ENCODE measurements at places on chromosomes 13 and 19. TPM values are rescaled to one million over a fixed set of nuclear protein-coding genes. Genes with fewer than 3 reads are reported as not detected.

DNA sequence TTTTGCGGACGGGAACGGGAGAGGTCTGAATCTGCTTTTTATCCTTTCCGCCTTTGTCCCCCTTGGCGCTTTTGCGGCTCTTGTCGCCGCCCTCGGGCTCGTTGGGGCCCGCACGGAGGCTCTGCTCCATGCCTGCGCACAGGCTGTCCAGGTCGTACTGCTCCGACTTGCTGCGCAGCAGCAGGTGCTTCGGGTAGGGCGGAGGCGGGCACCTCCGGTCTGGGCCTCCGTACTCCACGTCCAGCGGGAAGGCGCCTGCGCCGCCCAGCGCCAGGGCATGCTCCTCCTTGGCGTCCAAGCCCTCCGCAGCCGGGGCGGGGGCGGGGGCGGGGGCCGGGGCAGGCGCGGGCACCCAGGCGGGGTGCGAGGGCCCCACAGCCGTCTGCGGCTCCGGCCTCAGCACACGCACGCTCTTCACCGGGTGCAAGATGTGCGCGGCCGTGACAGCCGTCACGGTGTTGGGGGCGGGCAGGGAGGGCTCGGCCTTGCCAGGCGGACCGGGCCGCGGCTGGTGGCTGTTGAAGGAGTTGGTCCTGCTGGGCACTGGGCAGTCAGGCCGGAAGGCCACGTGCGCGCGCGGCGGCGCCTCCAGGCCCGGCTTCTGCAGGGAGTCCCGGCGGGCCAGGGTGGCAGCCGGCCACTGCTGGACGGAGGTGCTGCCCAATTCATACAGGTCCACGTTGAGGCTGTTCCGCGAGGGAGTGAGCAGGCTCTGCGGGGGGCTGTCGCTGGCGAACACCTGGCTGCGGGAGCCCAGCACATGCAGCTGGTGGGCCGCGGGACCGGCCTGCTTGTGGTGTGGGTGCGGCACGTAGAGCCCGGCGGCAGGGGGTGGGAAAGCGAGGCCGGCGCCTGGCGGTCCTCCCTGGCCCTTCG is 73.1 kb downstream of the LATS2 start:
- no peaks in the 10 kb centered on the region for H3K27me3 ChIP-seq
- H3K4me1 ChIP-seq = no peaks in the 10 kb centered on the region
- no peak overlapping the region for H3K27ac ChIP-seq
- peaks cover 17% of the 10 kb centered on the region for H3K36me3 ChIP-seq

DNA sequence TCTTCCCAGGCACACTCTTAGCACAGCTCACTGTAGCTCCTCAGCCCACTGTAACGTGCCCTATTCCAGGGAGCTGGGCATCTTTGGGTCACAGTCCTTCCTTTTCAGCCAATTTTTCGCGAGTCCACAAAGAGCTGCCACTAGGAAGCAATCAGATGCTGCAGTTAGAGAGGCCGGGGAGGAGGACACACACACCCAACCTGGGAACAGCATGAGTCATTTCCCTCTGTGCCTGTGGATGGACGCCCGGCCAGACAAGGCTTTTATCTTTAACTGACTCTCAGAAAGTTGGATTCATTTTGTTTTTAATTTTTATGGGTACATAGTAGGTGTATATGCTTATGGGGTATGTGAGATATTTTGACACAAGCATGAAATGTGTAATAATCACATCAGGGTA is 918.6 kb downstream of the UQCRFS1 start:
- no peak overlapping the region for H3K27ac ChIP-seq
- no peaks in the 10 kb centered on the region for H3K36me3 ChIP-seq
- DNase-seq = peak; percentile 55
- peaks cover 30% of the 10 kb centered on the region for H3K4me1 ChIP-seq

DNA sequence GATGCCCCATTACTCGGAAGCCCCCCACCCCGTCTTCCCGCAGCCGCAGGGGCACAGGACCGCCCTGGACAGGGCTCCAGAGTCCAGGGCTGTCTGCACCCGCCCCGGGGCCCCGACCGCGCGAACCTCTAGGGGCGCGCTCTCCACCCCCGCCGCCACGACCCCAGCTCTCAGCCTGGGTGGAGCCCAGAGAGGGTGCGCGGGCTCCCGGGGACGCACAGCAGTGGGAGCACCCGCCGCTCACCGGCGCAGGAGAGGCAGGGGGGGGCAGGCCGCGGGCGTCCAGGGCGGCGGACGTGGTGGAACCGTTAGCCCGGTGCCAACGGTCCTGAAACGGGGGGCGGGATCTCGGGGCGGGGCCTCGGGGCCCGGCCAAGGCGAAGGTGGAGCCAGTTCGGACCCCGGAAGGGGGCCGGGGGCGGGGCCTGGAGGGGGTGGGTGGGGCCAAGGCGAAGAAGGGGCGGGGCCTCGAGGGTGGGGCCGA is at the start of gene ATP8B3:
TSS of gene ATP8B3 (minus strand) at position 335 of the 484 bp plus-strand sequence. CDS start 540 bp downstream, outside the sequence.
- H3K4me1 ChIP-seq = no peaks in the 10 kb centered on the region
- peaks cover 6% of the 10 kb centered on the region for H3K36me3 ChIP-seq
- no peak for DNase-seq
- H3K27me3 ChIP-seq = no peaks in the 10 kb centered on the region
- H3K27ac ChIP-seq = no peak within 1 kb of the TSS

DNA sequence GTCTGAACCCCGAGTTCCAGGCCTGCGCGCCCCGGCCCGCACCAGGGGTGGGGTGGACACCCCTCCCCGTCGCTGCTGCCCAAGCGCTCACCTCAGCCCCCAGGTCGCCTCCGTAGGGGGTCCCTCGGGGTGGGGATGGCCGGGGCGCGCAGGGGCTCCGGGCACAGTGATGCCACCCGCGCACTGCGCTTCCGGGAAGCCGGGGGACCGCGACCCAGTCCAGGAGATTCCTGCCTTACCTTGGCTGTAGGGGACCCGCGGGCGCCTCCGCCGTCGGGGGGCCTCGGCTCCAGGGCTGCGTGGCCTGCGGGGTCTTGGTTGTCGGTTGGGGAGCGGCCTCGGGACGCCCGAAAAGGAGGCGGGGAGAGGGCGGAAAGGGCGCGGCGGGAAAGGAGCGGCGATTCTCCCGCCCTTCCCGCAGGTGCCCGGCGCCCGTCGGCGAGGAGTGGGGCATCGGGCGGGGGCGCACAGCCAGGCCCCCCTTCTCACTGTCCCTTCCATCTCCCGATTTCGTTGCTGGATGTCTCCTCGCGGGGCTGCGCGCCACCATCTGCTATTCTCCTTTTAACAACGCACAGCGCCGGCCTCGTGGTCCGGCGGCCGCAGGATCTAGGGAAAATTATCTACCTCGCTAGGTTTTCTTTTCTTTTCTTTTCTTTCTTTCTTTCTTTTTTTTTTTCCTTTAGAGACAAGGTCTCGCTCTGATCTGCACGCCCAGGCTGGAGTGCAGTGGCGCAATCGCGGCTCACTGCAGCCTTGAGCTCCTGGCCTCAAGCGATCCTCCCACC is at the start of gene KEAP1:
TSS of gene KEAP1 (minus strand) at position 355 of the 788 bp plus-strand sequence. CDS start 3,323 bp downstream, outside the sequence.
- H3K4me3 ChIP-seq = peak within 1 kb of the TSS; percentile 85
- H3K36me3 ChIP-seq = peaks cover 2% of the 10 kb centered on the region
- H3K4me1 ChIP-seq = no peaks in the 10 kb centered on the region
- peak; percentile 38 for DNase-seq
- no peaks in the 10 kb centered on the region for H3K27me3 ChIP-seq

DNA sequence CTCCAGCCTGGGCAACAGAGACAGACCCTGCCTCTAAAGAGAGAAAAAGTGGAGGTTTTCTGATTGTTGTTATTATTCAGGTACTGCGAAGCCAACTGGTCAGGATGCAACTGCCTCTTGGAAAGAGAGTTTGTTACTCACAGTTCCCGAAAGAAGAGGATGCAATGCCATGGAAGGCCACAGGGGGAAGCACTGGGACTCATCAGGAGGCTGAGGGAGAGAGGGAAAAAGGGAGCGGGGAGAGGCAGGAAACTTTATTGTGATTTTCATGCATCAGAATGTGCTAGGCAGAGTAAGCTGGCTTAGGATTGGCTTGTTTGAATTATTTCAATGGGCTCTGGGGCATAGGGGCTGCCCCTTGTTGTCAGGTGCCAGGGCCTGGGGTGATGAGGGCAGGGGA is 27.6 kb downstream of the MYO9B start:
- no peaks in the 10 kb centered on the region for H3K36me3 ChIP-seq
- no peak for DNase-seq
- H3K27me3 ChIP-seq = no peaks in the 10 kb centered on the region
- H3K27ac ChIP-seq = no peak overlapping the region
- no peaks in the 10 kb centered on the region for H3K4me1 ChIP-seq

- no peaks in the 10 kb centered on the region for H3K36me3 ChIP-seq
- no peaks in the 10 kb centered on the region for H3K27me3 ChIP-seq
- no peak overlapping the region for H3K4me3 ChIP-seq
- no peak for DNase-seq
- H3K4me1 ChIP-seq = no peaks in the 10 kb centered on the region
- H3K27ac ChIP-seq = peak overlapping the region; percentile 15
Observed at GRCh38 chr13:97341135-97341534, 92.8 kb upstream of the RAP2A start.

- no peaks in the 10 kb centered on the region for H3K36me3 ChIP-seq
- no peak overlapping the region for H3K4me3 ChIP-seq
- peaks cover 6% of the 10 kb centered on the region for H3K4me1 ChIP-seq
- peak overlapping the region; percentile 56 for H3K27ac ChIP-seq
- peak; percentile 80 for DNase-seq
Observed at GRCh38 chr19:42433503-42434260, 6.5 kb upstream of the LIPE start.

DNA sequence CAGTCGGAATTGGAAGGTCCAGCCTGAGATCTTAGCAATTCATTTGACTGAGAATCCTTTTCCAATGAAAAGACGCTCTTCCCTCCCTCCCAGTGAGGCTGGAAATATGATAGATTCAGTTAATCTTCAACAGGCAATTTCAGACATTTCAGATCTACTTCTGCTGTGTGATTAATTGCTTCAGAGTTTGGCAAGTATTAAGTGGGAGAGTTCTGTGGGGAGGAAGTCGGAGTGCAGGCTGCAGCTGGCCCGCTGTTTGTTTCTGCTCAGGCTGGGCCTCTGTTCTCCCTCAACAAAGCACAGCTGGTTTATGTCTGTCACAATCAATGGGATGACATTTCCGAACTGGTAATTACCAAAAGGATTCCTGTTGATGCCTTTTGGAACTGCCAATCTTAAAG is 178.2 kb downstream of the NDFIP2 start:
- H3K27me3 ChIP-seq = no peaks in the 10 kb centered on the region
- H3K4me1 ChIP-seq = peaks cover 86% of the 10 kb centered on the region
- no peak overlapping the region for H3K4me3 ChIP-seq
- DNase-seq = peak; percentile 90
- H3K36me3 ChIP-seq = no peaks in the 10 kb centered on the region

DNA sequence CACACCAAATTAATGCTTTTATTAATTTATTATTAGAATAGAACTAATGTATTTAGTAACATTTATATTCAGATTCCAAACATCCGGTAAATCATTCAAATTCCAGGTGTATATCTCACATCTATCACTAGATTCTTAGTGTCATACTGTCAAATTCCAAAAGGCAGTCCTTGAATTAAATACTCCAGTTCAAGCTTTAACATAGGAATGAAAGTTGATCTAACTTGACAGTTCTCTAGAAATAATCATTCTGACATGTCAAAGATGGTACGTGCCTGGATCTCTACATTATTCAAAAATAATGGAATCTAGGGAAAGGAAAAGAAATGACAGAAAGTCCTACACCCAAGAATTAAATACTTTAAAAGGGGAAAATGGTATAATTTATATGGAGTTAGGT is 1161.5 kb downstream of the PCDH9 start:
- no peak for DNase-seq
- H3K4me3 ChIP-seq = no peak overlapping the region

DNA sequence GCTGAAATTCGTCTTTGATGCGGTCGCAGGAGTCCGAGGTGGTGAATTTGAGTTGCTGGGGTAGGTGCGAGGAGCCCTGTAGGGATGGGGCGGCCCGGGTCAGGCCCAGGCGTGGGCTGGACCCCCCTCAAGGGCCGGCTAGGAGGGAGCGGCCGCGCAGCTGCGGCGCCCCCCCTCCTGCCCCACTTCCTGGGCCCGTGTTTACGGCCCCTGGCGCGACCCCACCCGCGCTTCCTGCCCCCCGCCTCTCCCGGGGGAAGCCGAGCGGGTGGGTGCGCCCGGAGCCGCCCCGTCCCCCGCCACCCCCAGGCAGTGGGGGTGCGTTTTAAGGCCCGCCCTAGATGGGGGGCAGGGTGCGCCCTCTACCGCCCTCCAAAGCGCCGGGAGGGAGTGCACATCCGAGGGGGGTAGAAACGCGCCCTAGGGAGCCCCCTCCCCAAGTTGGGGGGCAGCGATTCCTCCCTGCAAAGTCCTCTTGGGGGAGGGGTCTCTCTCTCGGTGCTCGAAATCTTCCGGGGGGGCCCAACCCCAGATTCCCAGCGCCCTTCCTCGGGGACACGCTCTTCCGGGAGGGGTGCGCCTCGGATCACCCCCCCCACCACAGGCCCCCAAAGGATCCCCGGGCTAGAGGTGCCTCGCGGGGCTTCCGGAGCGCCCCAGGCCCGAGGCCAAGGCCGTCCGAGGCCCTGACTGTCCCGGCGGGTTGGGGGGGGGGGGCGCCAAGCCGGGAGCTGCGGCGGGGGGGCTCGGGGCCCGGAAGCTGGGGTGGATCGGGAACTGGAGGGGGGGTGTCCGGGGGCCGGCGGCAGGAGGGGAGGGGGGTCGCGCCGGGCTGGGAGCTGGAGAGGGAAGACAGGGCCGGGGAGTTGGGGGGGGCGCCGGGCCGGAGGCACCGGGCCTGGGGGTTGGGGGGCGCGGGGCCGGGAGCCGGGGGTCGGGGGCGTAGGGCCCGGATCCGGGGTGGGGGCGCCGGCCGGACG is 823 bp downstream of the TLE5 start:
- H3K4me3 ChIP-seq = peak overlapping the region; percentile 61
- H3K36me3 ChIP-seq = peaks cover 14% of the 10 kb centered on the region
- DNase-seq = peak; percentile 60
- H3K27ac ChIP-seq = peak overlapping the region; percentile 71
- H3K4me1 ChIP-seq = peaks cover 12% of the 10 kb centered on the region

DNA sequence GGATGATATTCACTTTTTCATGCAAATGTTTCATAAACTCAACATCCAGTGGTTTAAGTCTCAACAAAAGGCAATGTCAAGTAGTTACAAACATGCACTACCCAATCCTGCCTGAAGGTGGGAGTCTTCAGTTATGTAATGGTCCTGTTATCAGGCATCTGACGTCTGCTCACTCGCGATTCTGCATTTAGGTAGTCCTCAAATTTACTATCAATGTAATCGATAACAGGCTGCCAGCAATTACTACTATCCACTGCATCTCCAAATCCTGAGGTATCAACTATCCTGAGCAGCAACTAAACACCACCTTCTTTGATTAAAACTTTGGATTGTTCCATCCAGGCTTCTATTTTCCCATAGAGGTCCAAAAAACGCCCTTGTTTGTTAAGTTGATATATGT is 51.2 kb downstream of the NLRP12 start:
- no peak overlapping the region for H3K27ac ChIP-seq
- peaks cover 4% of the 10 kb centered on the region for H3K4me1 ChIP-seq
- DNase-seq = peak; percentile 68
- H3K36me3 ChIP-seq = no peaks in the 10 kb centered on the region

GRCh38 chr13:73000027-73000674 is 58.7 kb upstream of the KLF5 start:
- peaks cover 5% of the 10 kb centered on the region for H3K36me3 ChIP-seq
- peak; percentile 52 for DNase-seq
- peak overlapping the region; percentile 30 for H3K27ac ChIP-seq
- no peak overlapping the region for H3K4me3 ChIP-seq

Gene SF3A2
- 60.6 TPM for total RNA-seq

Gene ZFP82
- total RNA-seq = 10.2 TPM

Gene VSTM2B
- total RNA-seq = 0.39 TPM

Gene TMPRSS9
- total RNA-seq = not detected

Gene RXFP2
- not detected for total RNA-seq

Measured in cardiac muscle cell (in vitro differentiated cells and primary cell).